SW 1271 (cell line): ENCODE measurements at places on chromosomes 11 and 22.

- DNase-seq = no peak
Measured at GRCh38 chr22:26658161-26658560, 773 bp downstream of the MIAT start.

- DNase-seq = no peak
Measured at GRCh38 chr22:26902401-26903029, 245.1 kb downstream of the MIAT start.

GRCh38 chr11:94793002-94793401 is 24.8 kb downstream of the AMOTL1 start:
- no peak for DNase-seq

- no peak for DNase-seq
Measured at GRCh38 chr11:35152575-35152974, 13.6 kb downstream of the CD44 start.

- no peak for DNase-seq
Measured at GRCh38 chr11:44761551-44761961, 34.8 kb downstream of the TSPAN18 start.

- no peak for DNase-seq
Measured at GRCh38 chr11:32574421-32574820, 9.2 kb upstream of the EIF3M start.

- peak; percentile 66 for DNase-seq
Measured at GRCh38 chr11:63916837-63917691, at the start of gene RCOR2. TSS of gene RCOR2 (minus strand) at chr11:63917164. CDS start at chr11:63916456, 708 bp downstream.

GRCh38 chr11:89321401-89321800 is 143.7 kb downstream of the TYR start:
- no peak for DNase-seq

DNA sequence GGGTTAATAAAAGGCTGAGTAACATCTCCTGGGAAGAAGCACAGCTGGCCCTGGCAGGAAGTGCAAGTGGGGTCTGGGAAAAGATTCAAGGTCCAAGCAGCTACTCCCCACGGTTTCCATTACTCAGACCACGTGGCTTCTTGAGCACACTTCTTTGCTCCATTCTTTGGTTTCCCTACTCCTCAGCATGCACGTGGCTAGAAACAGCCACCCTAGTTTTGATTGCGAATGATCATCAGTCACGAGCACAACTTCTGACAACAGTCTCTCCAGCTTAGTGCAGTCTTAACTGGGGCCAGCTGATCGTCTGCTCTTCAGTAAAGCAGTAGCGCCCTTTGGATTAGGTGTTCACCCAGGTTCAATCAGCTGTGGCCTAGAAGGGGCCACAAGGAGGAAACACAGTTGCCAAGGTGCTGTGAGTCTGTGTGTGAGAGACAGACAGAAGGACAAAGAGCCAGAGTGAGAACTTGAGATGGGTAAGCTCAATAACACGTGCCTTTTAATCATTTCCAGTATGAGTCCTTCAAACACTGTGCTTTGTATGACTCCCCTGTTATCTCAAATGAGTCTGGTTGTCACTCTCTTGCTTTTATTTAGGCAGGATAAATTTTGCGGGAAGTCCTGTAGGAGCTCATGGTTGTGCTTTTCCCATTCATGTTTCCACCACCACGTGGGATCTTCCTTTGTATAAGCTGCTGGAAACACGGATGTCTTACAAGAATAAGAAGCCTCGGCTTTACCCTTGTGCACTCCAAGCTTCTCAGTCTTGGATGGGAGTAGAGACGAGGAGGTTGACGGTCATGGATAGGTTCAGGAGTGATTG is 901 bp upstream of the PARVA start:
- no peak for DNase-seq

DNA sequence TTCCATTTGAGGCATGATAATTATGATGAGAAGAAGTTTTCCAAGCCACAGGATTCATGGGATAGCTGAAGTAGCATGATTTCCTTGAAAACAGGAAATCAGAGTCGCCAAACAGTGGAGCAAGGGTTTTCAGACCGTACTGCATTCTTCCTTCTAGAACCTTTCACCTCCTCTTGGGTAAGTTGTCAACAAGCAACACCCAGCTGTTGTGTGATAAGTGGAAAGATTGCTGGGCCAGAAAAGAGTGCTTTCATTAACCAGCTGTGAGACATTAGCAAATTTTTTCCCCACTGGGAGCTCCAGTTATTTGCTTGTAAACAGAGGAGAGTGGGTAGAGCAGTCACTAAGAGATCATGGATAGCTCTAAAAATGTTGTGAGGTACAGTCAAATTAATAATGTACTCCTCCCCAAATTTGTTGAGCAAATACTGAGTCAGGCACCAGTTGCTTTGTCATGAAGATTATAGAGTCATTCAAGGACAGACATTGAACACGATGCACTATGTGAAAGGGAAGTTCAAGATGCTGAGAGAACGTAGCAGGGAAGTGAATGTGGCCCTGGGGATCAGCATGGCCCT is 11.7 kb upstream of the MPEG1 start:
- DNase-seq = no peak

DNA sequence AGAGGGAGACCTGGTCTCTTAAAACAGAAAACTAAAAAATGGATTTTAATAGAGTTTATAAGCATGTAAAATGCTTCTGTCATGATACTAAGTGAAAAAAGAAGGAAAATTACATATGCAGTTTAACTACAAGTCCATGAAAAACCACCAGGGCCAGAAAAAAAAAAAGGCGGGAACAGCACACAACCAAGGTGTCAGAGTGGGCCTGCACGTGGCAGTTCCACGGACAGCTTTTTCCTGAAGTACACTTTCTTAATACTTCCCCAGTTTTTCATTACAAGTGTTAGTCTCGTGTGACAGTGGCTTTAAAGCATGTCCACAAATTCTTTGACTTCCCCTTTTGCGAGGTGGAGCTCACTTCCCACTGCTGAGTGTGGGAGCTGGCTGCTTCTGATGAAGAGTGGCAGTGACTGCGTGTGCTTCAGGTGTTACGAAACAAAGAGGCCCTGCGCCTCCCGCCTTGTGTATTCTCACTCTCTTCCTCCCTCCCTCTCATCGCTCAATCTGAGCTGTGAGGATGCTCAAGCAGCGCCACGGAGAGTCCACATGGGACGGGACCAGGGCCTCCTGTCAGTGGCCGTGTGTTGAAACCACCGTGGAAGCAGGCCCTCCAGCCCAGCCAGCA is 16.4 kb downstream of the PPM1F start:
- no peak for DNase-seq

GRCh38 chr11:94800414-94800813 is 32.3 kb downstream of the AMOTL1 start:
- DNase-seq = no peak

- no peak for DNase-seq
Measured at GRCh38 chr11:27786331-27786730, 86.1 kb upstream of the BDNF start.

GRCh38 chr11:74671520-74672196 is 59.6 kb downstream of the CHRDL2 start:
- no peak for DNase-seq

DNA sequence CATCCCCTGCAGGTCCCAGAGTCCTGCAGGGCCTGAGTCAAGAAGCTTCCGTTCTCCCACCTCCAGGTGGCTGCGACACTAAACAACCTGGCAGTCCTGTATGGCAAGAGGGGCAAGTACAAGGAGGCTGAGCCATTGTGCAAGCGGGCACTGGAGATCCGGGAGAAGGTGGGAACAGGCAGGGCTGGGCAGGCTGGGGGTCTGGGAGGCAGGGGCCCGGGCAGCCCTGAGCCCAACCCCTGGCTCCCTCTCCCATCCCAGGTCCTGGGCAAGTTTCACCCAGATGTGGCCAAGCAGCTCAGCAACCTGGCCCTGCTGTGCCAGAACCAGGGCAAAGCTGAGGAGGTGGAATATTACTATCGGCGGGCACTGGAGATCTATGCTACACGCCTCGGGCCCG is 4.7 kb upstream of the RAB1B start:
- DNase-seq = no peak

- no peak for DNase-seq
Measured at GRCh38 chr11:68313574-68314202, 1.3 kb downstream of the LRP5 start.

DNA sequence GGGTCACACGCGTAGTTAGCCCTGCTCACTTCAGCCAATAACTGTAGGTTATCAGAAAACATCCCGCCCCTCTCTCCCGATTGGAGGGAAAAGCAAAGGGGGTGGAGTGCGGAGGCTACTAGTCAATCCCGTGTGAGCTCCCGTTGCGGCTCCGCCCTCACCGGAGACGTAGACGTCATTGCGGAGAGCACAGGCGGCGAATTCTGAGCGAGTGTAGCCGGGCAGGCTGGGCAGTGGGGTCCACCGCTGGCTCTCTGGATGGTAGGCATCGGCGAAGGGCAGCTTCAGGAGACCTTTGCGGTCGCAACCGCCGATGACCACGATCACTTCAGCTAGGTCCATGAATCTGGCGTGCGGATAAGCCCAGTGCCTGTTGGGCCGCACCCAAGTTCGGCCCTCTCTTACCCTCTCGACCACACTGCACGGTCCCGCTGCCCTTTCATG is 4.7 kb downstream of the KLHL35 start:
- no peak for DNase-seq

- no peak for DNase-seq
Measured at GRCh38 chr22:40341604-40342003, 4.7 kb upstream of the ADSL start.

DNA sequence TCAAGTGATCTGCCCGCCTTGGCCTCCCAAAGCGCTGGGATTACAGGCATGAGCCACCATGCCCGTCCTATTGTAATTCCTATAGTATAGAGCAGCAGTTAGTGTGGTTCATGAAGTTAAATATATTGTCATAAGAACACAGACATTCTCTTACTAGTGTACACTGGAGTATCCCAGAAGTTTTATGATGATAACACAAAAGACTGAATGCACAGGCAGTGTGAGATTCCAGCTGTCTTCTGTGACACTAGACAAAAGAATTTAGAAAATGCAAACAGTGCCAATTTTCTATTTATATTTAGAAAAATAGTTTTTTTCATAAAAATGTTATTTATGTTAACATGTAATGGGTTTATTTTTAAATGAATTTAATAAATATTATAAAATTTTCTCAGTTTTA is 39.4 kb upstream of the RBX1 start:
- DNase-seq = no peak

GRCh38 chr22:46244771-46245170 is 5.3 kb downstream of the CDPF1 start:
- no peak for DNase-seq

- no peak for DNase-seq
Measured at GRCh38 chr11:44726283-44727113, at the start of gene TSPAN18. TSS of gene TSPAN18 (plus strand) at chr11:44726962. CDS start at chr11:44906417, 179,455 bp downstream.

DNA sequence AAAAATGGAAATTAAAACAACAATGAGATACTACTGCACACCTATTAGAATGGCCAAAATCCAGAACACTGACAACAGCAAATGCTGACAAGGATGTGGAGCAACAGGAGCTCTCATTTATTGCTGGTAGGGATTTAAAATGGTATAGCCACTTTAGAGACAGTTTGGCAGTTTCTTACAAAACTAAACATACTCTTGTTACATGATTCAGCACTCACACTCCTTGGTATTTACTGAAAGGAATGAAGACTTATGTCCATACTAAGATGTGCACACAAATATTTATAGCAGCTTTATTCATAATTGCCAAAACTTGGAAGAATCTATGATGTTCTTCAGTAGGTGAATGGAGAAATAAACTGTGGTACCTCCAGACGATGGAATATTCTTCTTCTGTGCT is 40.8 kb downstream of the PGM2L1 start:
- no peak for DNase-seq

GRCh38 chr11:31913985-31914384 is 102.9 kb upstream of the PAX6 start:
- DNase-seq = no peak

- DNase-seq = no peak
Measured at GRCh38 chr22:46417769-46418168, 82.3 kb downstream of the TRMU start.

GRCh38 chr11:17224727-17225126 is 16.9 kb upstream of the PIK3C2A start:
- DNase-seq = no peak

DNA sequence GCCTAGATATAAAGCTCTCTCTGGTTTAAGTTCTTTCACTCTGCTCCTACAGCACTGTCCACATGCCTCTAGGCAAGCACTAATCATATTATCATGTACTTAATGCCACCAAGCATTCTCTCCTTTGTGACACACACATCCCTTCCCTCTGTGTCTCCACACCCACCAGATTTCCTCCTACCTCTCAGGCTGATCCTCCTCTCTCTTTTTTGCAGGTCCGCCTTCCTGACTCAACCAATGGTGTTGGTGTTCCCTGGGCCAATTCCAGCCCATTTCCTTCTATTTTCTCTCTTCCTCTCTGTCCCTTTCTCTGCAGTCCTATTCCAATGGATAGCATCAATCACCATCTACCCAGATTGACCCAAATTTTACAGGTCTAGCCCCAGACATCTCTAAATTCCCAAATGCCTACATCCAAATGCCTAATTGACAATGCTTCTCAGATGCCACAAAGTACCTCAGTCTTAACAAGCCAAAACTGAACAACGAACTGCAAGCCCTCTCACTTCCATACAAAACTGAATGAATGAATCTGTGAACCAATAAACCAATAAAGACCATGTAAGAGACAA is 504 bp upstream of the ZNF215 start:
- DNase-seq = peak; percentile 17

GRCh38 chr11:86551288-86552092 is 120.9 kb downstream of the ME3 start:
- DNase-seq = peak; percentile 80

DNA sequence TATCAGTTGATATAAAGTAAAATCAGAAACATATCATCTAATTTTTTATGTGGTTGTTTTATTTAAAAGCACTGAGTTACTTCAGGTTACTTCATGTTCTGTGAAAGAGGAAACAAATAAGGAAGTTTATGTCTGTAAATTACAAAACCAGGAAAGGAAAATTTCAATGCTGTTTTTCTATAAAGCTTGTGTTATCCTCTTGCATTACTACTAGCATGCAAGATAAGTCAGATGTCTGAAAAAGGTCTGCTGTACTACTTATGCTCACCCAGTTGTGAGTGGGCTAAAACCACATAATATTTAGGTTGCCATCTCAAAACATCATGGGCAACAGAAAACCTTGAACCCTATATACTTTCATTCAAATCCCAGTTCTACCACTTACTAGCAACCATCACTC is 121.5 kb downstream of the ATG16L2 start:
- no peak for DNase-seq

DNA sequence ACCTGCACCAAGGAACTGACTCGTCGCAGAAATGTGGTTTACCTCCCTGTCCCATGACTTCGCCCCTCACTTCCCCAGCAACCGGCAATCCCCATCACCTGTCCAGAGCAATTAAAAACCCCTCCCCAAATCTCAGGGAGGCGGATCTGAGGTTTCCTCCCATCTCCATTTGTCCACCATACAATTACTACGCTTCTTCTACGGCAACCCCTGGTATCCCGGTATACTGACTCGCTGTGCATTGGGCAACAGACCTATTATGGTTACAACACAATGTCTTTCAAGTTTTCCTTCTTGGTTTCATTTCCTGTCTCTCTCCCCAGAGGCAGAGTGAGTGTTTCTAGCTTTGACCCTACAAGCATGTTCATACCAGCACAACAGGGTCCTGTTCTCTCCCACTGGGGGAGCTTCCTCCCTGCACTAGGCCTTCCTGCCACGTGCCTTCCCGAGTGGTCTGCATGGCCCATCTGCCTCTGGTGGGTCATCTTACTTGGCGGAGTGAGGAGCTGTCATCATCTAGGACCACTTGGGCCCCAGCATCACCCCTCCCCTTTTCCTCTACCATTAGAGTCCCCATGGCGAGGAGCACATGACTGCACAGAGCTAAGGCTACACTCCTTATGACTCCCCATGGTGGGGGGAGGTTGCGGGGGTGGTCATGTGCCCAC is 30.3 kb upstream of the NAP1L4 start:
- no peak for DNase-seq
